ENCODE measurements at places on chromosomes 12 and 14.

DNA sequence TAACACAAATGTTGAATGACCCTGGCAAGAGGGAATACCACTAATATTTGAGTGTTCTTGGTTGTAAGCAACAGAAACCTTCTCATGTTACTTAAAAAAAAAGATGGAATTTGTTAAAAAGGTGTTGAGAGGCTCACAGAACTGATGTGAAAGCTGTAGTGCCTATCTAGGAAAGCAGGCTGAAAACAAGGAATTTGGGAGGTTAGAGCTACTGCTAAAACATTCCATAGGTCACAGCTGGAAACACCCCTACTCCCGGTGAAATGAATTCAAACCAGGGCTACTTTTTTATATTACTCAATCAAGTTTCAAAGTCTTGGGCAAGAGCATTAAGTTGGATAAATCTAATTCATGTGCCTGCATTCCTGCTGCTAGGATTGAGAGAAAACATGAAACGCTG is 104.1 kb downstream of the SLC35F4 start:
- DNase-seq, result no peak
- no peaks in the 10 kb centered on the region for H3K36me3 ChIP-seq
- no peak overlapping the region for H3K27ac ChIP-seq
- no peak overlapping the region for H3K4me3 ChIP-seq
- no peaks in the 10 kb centered on the region for H3K4me1 ChIP-seq

DNA sequence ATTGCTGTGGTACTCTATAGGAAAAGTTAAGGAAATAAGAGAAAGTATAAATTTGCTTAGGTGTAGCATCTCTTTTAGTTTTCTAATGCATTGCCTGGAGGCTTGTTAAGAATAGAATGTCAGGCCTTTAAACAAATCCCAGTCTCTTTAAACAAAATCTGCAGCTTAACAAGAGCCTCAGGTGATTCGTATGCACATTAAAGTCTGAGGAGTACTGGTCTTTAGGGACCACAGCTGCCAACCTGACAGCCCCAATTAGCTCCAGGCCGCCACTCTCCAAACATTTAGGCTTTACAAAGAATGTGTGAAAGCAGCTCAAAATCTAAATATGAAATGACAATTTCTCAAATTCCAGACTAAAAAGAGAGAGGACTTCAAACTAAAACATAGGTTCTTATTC is 35.7 kb downstream of the PAWR start:
- peaks cover 2% of the 10 kb centered on the region for H3K4me1 ChIP-seq
- DNase-seq, result no peak
- no peak overlapping the region for H3K27ac ChIP-seq
- H3K36me3 ChIP-seq, result no peaks in the 10 kb centered on the region

DNA sequence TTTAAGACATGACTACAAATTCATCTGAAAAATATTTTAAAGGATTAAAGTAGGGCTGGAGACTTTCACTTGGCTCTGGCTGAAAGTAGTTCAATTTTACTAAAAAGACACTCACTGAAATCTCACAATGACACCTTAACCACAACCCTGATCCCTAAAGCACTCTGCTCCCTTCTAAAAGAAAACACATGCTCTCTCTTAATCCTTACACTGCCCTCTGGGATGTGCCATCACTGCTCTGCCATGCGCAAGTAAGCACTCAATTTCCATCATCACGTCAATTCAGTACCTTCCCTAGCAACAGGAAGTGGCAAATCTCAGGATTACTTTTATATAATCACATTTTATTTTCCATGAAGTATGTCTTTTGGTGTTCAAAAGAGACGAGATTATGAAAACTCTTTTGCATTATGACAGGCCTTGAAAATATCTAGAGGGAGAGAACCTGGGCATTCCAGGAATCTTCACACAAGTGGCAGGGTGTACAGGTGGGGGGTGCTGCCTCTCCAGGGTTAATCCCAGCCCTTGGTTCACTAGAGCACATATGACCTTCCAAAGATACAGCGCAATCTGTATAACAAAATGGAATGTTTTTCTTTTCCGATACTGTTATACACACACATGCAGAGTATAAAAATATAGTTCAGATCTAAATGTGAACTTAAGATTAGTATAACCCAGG is 7.3 kb downstream of the ATG14 start:
- DNase-seq, result no peak
- H3K36me3 ChIP-seq, result no peaks in the 10 kb centered on the region
- no peak overlapping the region for H3K4me3 ChIP-seq
- H3K27ac ChIP-seq, result no peak overlapping the region
- no peaks in the 10 kb centered on the region for H3K27me3 ChIP-seq
- peaks cover 6% of the 10 kb centered on the region for H3K4me1 ChIP-seq

- peaks cover 5% of the 10 kb centered on the region for H3K4me1 ChIP-seq
- H3K27ac ChIP-seq, result peak overlapping the region; percentile 24
- DNase-seq, result no peak
- H3K36me3 ChIP-seq, result no peaks in the 10 kb centered on the region
- no peaks in the 10 kb centered on the region for H3K27me3 ChIP-seq
Measured at GRCh38 chr14:51872396-51872795, 12.0 kb downstream of the GNG2 start.

- H3K27ac ChIP-seq, result no peak overlapping the region
- H3K4me3 ChIP-seq, result no peak overlapping the region
- H3K36me3 ChIP-seq, result no peaks in the 10 kb centered on the region
- no peaks in the 10 kb centered on the region for H3K27me3 ChIP-seq
Measured at GRCh38 chr14:19941668-19942067, 11.0 kb downstream of the OR4K1 start.

DNA sequence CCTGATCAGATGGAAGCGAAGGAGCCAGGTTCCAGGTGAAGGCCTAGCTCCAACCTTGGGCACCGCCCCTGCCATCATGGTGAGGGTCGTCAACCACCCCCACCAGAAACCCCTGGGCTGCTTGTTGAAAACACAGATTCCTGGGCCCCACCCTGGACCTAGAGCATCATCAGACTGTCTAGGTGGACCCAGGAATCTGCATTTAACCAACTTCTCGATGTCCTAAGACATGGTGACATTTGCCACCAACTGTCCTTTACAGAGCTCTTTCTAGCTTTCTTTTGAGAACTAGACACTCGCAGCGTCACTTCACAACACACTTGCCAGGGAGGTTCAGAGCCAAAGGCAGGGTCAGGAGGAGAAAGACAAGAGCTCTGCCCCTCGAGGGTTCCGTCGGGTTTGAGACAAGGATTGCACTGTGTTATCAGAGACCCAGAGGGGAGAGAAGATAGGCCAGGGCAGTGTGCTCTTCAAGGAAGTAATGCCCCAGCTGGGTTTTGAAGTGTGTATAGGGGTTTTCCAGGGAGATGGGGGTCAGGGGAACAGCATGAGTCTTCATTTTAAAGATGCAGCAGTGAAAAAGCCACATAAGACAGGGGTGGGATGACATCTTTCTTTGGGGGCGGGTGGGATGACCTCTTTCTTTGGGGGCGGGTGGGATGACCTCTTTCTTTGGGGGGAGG is 24.6 kb downstream of the RFLNA start:
- H3K4me1 ChIP-seq, result no peaks in the 10 kb centered on the region
- no peak overlapping the region for H3K27ac ChIP-seq
- H3K36me3 ChIP-seq, result peaks cover 12% of the 10 kb centered on the region
- no peak for DNase-seq
- no peak overlapping the region for H3K4me3 ChIP-seq

DNA sequence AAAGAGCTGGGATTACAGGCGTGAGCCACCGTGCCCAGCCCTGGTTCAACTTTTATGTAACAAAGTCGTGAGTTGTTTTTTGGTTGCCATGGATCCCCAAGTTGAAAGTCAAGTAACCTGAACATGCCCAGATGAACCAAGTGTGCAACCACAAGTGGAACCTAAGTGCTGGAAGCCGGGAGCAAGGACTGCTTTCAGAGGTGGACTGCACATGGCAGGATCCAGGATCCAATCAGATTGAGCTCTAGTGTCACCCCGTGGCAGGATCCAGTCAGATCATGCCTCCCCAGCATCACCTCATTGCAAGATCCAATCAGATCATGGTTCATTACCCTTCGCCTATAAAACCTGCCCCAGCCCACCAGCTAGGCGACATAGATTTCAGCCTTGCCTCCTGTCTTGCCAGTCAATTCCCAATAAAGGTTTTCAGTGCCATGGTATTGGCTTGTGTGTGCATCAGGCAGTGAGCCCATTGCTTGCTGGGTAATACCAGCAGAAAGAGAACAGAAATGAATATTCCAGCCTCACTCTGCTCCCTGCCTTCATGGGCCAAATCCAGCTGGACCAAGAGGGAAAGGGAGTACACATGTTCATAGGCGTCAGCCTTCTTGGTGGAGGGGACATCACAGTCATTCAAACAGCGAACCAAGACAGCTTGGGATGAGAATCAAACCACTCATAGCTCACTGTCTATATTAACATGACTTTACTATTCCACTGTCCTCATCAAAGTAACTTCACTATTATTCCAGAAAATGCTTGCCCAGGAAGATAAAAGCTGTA is 43.6 kb upstream of the VASH1 start:
- no peaks in the 10 kb centered on the region for H3K27me3 ChIP-seq
- DNase-seq, result no peak
- H3K27ac ChIP-seq, result no peak overlapping the region
- no peaks in the 10 kb centered on the region for H3K36me3 ChIP-seq
- H3K4me1 ChIP-seq, result peaks cover 7% of the 10 kb centered on the region

DNA sequence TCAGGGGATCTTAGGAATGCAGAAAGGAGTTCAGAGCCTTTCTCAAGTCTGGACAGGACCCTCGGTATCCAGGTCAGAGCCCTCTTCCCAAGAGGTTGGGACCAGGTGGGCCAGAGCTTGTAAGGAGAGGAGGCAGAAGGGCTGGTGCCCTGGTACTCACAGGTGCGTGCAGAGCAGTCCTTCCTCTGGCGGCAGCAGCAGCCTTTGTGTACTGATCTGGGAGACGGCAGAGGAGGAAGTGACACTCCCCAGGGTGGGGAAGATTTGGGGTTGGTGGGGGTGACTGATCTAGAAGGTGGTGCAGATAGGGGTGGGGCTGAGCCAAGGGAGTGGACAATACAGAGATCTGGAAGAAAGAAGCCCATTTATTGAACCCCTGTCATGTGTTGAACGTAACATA is at the start of gene ITGB7:
Gene ITGB7 (minus strand): TSS at position 210 of the 400 bp plus-strand sequence. CDS start 6,808 bp downstream, outside the sequence.
- H3K27ac ChIP-seq, result no peak within 1 kb of the TSS
- H3K36me3 ChIP-seq, result peaks cover 27% of the 10 kb centered on the region
- H3K4me3 ChIP-seq, result no peak within 1 kb of the TSS
- DNase-seq, result peak; percentile 61
- peaks cover 32% of the 10 kb centered on the region for H3K4me1 ChIP-seq

- H3K27ac ChIP-seq, result no peak overlapping the region
- H3K4me3 ChIP-seq, result no peak overlapping the region
- no peak for DNase-seq
Measured at GRCh38 chr12:52427083-52427482, 7.1 kb downstream of the KRT75 start.

GRCh38 chr14:21043387-21043973 is 1.3 kb downstream of the RNASE7 start:
- DNase-seq, result no peak
- H3K36me3 ChIP-seq, result no peaks in the 10 kb centered on the region
- H3K27me3 ChIP-seq, result no peaks in the 10 kb centered on the region

DNA sequence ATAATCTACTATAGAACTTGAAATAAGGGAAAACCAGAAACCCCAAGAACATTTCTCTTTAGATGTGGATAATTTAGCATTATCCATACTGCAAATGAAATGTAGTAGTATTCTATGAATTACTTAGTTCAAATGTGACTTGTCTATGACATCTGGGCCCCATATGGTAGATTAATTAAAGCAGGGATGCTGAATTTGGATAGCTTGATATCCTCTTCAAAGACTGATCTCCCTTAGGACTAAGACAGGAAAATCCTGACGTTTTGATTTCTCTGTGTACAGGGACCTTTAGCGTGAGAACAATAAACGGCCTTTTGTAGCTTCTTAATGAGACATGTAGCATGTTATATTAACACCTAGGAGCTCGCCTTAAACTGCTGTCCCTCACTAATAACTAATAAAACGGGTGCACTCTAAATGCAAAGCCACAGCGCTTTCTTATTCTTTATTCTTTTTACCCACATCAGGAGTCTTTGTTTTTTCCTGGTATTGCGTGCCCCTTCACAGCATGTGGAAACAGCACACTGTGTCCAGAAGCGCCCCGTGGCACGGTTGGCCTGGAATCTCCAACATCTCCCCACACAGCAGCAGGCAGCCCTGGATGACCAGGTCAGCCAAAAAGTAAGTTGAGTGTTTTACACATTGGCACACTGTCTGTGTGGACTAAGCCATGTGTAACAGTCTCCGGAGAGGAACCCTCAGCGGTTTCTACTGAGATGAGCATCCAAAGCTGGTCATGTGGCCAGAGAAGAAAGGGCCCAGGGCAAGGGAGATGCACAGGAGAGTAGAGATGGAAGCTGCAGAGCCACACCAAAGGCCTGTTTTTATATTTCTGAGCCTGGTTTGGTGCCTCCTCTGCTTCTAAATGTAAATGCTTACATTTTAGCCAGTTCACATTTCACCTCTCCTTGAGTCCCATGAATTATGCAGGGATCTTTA is 93.1 kb downstream of the SRGAP1 start:
- H3K27me3 ChIP-seq, result no peaks in the 10 kb centered on the region
- no peak overlapping the region for H3K27ac ChIP-seq
- no peak overlapping the region for H3K4me3 ChIP-seq
- no peak for DNase-seq
- H3K36me3 ChIP-seq, result no peaks in the 10 kb centered on the region
